ENCODE measurements at places on chromosomes 12 and 14.

DNA sequence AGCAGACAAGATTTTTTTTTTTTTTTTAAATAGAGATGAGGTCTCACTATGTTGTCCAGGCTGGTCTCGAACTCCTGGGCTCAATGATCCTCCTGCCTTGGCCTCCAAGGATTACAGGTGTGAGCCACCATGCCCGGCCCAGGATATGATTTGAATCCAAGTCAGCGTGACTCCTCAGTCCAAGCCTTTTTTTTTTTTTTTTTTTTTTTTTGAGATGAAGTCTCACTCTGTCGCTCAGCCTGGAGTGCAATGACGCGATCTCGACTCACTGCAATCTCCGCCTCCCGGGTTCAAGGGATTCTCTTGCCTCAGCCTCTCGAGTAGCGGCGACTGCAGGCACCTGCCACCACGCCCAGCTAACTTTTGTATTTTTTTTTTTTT lies 6.9 kb downstream of the CABP1 start:
- DNase-seq = no peak

DNA sequence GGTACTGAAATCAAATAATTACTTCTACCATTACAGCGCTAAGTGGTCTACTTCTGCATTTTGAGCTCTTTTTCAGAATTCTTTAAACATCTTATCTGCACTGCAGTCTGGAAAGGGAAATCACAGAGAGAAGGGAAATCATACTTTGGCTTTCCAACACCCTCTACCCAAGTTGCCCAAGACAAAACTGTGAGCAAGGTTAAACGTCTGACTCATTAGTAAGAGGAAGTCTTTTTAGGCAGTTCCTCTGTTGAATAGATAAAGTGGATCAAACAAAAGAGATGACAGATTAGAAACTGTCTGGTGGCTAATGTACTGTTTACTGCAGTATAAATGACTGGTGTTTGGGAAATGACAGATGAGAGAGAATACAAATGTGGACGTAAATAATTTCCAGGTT lies 858.1 kb downstream of the NRXN3 start:
- no peak for DNase-seq

- no peak for DNase-seq
Observed at GRCh38 chr12:124125203-124125871, 152.3 kb downstream of the ZNF664 start.

- no peak for DNase-seq
Observed at GRCh38 chr12:129373746-129374145, 520.5 kb downstream of the GLT1D1 start.

DNA sequence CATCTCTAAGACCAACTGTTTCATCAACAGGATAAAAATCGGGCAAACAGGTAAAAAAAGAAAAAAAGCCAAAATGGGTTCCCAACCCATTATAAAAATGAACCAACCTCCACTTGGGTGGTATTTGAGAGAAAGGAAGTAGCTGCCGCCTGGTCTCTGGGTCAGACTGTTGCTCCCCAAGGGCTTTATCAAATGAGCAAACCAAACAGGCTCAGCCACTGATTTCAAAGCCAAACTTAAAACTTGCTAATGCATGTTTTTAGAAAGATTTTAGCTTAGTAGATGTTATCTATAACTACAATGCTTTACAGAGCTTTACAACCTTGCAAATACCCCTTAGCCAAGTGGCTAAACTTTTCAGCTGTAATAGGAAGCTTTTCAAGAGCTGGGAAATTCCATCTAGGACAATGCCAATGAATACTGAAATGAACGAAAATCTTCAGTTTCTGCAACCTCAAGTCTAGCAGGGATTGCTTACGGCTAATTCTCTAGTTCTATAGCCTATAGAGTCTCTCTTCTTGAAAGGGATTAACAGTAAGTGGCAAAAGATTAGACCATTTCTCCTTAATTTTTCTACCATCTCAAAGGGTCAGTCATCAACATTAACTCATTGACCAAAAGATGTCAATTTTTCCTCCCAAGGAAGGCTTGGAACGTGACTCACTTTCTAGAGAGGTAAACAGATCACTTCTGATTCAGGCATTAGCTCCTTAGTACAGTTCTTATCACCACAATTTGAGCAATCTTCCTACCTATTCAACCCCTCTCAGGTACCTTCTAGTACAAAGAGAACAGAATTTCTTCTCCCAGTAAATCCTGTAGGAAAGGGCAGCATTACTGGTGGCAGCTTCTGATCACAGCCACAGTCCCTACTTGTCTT lies 4.2 kb downstream of the PPM1H start:
- DNase-seq = no peak
